ENCODE measurements at places on chromosomes 11 and 22.

- DNase-seq: no peak
Measured at GRCh38 chr22:42154293-42155052, 23.9 kb upstream of the CYP2D6 start.

DNA sequence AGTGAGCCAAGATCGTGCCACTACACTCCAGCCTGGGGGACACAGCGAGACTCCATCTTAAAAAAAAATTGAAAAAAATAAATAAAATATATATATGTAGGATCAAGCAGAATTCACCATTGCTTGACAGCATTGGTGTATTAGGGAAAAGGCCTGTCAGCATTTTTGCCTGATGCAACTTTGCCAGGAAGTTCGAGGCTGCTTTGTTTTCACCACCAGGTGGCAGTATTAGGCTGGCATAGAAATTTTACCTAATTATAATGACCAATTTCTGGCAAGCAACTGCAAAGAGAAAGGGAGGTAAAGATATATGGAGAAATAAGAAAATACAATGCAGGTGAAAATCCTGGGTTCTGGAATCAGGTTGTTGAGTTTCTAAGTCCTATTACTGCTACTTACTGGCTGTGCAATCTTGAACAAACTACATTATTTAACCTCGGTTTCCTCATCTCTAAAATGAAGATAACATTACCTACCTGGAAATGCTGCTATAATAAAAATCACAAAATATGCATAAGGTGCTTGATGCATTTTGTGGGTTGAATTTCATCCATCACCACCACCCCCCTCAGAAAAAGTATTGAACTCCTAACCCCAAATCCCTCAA lies 24.7 kb downstream of the LAYN start:
- peak; percentile 81 for DNase-seq

- DNase-seq: no peak
Measured at GRCh38 chr11:61718046-61718531, 34.3 kb upstream of the MYRF start.

- DNase-seq: no peak
Measured at GRCh38 chr11:119478711-119479285, 55.8 kb upstream of the THY1 start.

DNA sequence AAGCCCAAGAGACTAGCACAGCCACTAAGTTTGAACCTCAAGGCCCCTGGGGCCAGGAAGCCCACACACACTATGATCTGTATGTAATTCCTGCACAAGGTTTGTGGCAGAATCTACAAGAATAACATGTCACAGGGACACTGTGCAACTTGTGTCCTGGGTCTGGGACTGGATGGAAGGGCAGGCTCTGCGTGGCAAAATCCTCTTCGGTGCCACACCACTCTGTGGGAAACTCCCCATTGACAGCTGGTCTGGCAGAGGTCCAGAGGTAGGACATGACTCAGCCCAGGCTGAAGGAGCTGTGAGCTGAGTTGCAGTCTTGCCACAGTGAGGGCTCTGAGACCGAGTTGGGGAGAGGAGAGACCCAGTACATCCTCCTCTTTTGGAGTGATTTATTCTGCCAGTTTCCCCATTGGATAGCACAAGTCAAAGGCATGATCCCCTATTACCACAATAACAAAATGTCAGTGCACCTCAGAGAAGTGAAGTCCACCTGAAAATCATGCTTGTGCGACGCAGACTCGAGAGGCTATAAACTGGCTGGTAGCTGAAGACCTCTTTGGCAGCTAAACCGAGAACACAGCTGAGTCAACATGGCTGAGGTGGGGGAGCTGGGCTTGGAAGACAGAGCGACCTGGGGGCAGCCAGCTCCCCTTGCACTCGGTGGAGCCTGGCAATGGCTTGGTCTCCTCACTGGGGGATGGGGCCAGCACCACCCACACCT lies 23.3 kb upstream of the SERPIND1 start:
- DNase-seq: peak; percentile 73

DNA sequence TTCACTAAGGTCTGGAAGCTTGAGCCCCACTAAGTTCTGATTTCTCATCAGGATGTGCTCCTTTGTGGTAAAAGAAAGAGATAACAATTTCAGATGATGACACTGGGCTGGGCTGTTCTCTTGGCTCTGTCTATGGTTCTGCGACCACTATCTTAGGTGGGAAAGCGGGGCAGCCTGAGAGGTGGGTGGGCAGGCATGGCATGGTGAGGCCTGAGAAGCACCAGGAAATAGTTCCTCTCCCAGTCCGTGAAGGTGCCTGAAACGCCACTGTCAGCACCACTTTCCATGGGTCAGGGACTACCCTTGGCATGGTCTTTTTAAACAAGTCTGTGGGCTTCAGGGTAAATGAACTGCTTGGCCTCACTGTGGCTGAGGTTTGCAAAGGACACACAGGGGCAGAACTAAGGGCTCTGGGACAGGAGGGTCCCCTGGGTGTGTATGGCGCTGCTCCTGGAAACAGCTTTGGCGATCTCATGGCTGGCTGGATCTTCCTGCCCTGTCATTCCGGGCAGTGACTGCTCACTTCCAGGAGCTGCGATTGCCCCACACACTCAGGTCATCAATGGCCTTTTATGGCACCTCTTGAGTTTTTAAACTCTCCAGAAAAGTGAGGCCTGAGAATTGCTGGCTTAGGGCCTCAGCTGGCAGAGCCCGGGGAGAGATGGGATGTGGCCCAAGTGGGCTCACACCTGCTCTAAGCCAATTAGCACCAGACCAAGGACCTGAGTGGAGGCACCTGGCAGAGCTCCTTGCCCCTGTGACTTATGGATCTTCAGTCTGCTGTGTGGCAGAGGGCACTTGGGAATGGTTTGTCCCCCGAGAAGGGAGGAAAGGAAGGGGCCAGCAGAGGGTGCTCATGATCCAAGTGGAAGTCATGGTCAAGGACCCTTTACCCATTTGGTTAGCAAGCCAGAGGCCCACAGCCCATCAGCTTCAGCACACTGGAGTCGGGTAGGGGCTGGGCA lies 55.6 kb upstream of the LYVE1 start:
- DNase-seq: peak; percentile 9

DNA sequence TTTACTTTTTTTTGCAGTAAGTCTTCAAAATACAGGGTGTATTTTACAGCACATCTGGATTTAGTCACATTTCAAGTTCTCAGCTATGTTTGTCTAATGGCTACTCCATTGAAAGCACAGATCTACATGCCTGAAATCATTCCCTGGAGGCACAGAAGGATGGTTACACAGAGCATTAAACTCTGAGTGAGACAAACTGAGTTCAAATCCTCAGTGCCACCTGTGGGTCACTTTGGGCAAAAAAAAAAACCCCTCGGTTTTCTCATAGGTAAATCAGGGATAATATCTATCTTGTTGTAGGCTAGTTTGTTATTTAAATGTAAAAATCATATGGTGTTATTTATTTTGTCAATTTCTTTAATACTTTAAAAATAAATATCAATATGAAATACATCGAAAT lies 7.7 kb downstream of the ANKRD49 start:
- DNase-seq: no peak

GRCh38 chr22:22072169-22072836 lies 89.7 kb upstream of the TOP3B start:
- DNase-seq: no peak

GRCh38 chr11:91265946-91266345 lies 958.7 kb upstream of the FAT3 start:
- no peak for DNase-seq

DNA sequence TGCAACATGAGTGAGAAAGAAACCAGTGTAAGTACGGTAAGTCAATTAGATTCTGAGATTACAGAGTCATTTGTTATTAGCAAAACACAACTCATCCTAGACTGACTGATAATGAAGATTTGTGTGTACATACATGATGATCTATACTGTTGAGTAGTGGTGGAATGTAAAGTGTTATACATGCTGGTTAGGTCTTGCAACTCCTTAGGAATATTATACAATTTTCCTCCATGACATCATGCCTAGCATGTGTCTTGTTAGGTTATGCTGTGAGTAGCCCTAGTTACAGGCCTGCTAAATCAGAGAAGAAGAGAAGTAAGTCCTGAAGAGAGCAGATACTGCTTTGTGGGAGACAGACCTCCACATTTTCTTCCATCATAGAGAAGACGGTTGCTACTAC lies 880.6 kb downstream of the LUZP2 start:
- DNase-seq: no peak

- no peak for DNase-seq
Measured at GRCh38 chr11:9273376-9274336, 8.5 kb upstream of the DENND5A start.

- DNase-seq: no peak
Measured at GRCh38 chr11:110128161-110128560, 35.0 kb downstream of the ZC3H12C start.

- no peak for DNase-seq
Measured at GRCh38 chr11:23471878-23472277, 611.6 kb upstream of the CCDC179 start.

DNA sequence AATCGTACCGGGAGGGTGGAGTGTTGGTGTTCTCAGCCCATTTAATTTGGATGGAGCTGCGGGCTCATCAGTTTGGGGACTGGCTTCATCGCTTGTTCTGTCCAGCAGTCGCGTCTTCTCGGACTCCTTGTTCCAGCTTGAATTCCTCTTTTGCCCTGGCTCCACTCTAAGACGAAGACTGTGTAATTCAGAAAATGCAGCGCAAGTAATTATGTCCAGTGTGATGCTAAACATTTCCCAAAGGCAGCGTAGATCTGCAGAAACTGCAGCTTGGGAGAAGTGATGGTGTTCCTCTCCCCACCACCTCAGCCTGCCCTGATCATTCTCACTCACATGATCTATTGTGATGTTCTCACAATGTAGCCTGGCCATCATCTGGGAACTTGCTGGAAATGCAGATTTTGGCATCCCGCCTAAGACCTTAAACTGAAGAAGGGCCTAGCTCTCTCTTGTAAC lies 666 bp downstream of the SLC25A18 start:
- DNase-seq: no peak

DNA sequence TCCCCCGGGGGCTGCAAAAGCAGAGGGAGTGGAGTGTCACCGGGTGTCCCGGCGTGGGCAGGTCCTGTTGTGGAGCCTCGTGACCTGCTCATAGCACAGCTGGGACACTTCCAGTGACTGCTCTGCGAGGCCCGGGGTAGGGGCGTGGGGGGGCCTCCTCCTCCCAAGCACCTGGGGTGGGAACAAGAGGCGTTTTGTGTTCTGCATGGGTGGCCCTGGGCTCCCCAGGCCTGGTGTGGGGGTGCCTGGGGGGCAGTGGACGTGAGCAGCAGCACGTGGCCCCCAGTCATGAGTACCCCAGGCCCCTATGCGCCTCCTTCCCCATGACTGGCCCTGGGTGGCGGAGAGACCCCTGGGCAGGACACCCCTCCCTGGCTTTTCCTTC lies 104.7 kb downstream of the KCNQ1 start:
- DNase-seq: no peak

GRCh38 chr11:106451228-106451922 lies 373.9 kb downstream of the AASDHPPT start:
- DNase-seq: no peak

All from hematopoietic multipotent progenitor cell treated with erythropoietin and hydrocortisone succinate and interleukin-3 and kit ligand, for 17 days (in vitro differentiated cells).